Endothelial cell (in vitro differentiated cells): ENCODE measurements at places on chromosomes 4 and X.

DNA sequence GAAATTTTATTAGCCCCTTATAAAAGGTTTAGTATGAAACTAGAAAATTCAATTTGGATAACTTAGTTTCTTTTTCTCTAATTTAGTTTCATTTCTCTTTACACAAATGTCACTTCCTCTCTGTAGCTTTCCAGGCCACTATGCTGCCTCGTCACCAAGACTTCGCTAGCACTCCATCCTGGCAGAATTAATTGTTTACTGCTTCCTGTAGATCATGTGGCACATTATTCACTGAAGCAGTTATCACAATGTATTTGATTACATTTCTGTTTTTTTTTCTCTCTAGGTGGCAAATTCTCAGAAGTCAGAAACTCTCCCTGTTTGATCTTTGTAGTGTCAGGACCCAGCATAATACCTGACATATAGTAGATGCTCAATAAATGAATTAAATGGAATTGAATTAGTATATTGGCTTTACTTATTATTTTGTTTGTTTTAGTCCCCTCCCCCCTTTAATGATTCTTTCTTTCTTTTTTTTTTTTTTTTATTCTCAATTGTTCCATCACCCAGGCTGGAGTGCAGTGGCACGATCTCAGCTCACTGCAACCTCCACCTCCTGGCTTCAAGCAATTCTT, 9.3 kb upstream of the SAT1 start:
- DNase-seq: no peak

- no peak for DNase-seq
Observed at GRCh38 chr4:78675325-78675724, 100.8 kb upstream of the BMP2K start.

DNA sequence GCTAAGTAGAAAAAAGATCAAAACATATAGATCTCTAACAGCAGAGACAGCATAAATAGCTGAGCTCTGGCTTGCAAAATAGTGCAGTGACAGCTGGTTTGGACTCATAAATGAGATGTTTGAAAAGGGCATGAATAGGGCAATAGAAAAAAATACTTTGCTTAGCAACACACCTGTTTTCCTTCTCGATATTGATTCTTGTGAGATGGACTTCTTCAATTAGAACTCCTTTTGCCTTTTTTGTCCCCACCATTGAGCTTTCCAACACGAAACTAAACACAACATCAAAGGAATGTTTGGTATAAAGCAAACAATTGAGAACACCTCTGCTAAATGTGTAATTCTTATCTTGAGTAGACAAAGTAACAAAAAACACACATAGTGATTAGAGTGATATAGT, 726.3 kb downstream of the RAPGEF2 start:
- DNase-seq: no peak

DNA sequence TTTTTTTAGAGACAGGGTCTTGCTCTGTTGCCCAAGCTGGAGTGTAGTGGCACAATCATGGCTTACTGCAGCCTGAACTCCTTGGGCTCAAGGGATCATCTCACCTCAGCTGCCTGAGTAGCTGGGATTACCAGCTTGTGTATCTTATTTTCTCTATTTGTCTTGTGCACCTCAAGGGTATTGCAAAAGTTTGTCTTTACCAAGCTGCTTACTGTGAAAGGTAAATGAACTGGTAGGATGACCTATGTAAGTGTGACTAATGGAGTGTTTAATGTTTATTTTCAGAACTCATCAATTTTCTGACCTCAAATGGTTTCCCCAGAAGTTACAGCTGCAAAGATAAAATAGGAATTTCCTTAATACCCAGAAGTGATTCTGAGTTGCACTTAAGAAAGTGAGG, 5.3 kb upstream of the FGA start:
- no peak for DNase-seq

- DNase-seq: no peak
Observed at GRCh38 chrX:54979432-54979831, 14.6 kb downstream of the PFKFB1 start.

- DNase-seq: no peak
Observed at GRCh38 chr4:8545439-8545765, 34.8 kb upstream of the GPR78 start.

GRCh38 chr4:7964890-7965662, 25.4 kb upstream of the AFAP1 start:
- no peak for DNase-seq

DNA sequence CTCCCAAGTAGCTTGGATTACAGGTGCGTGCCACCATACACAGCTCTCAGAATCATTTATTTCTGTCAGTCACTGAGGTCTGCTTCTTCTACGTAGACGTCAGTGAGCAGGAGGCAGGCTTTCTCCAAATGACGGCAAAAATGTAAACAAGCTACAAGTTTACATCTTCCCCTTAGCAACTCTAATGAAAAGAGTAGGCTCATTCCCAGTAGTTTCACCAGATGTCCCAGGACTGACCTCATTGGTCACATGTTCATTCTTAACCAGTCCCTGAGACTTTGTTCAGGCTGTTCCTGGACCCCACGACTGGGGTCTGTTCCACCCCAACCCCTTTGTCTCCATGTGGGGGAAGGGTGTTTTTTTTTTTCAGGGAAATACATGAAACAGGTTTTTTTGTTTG, 67.1 kb downstream of the TENM3 start:
- no peak for DNase-seq

DNA sequence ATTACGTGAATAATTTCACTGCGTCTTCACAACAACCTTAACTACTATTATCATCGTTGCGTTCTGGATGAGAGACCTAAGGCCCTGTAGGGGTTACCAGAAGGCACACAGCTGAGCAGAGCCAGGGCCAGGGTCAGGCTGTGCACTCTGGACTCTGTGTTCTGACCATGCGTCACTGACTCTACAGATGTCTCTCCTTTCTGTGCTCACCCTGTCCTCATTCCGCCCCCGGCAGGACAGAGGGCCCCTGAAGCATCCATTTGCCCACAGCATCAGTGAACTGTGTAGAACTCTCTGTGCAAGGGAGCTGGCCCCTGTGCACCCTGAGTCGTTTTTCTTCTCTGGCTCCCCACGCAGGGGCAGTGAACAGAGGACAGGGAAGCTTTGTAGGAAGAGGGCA, 21.3 kb downstream of the GPKOW start:
- DNase-seq: no peak
